ENCODE measurements at places on chromosomes 11 and 22.

DNA sequence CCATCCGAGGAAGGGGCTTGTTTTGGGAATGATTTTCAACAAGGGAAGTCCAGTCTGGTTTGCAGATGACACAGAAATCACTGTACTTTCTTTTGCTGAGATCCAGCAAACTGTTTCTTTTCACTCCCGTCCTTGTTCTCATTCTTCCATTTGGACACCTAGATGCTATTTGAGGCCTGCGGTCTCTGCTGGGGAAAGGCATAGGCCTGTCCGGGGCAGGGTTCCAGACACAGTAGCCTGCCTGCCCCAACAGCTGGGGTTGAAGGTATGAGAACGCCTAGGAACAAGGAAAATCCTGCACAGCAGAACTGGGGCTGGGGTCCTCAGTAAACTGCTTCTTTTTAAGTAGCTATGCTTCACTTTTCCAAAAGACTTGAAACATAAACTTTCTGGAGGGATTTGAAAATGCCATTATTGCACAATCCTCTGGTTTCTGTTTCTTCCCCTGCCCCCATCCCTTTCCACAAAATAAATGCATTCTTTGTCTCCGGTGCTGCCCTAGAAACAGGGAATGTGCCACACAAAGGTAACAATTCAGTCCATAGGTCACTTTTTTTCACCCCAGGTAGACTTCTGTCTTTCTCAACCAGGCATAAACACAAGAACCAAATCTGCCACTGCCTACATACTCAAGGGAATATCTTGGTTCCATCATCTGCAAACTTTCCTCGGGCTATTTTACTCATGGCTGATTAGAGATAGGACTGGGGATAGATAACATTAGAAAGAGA lies 174.8 kb upstream of the MTMR2 start:
- no peak for DNase-seq

DNA sequence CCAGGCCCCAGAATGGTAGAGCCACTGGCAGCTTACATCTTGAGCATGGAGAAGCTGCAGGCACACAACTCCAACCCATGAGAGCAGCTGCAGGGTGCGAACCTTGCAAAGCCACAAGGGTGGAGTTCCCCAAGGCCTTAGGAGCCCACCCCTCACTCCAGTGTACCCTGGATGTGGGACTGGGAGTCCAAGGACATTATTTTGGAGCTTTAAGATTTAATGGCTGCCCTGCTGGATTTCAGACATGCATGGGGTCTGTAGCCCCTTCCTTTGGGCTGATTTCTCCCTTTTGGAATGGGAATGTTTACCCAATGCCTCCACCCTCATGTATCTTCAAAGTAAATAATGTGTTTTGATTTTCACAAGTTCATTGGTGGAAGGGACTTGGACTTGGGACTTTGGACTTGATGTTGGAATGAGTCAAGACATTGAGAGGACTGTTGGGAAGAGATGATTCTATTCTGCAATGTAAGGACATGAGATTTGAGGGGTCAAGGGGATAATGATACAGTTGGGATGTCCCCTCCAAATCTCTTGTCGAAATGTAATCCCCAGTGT lies 1.1 kb upstream of the KRTAP5-7 start:
- no peak for DNase-seq

DNA sequence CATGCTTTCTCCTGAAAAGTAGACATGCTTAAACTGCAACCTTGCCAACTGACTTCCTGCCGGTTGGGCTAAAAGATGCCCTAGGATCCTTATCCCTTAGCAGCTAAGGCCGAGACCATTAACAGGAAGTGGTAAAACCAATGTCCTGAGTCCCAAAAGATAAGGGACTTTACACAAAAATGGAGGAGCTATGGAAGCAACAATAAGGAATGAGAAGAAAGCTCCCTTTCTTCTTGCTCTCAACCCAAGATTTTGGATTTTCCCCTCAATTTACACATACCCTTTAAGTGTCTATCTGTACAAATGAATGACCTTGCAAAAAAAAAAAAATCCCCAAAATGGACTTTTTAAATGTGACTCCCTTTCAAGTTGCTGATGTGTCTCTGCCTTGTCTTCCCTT lies 11.1 kb downstream of the MRPL17 start:
- DNase-seq: no peak

DNA sequence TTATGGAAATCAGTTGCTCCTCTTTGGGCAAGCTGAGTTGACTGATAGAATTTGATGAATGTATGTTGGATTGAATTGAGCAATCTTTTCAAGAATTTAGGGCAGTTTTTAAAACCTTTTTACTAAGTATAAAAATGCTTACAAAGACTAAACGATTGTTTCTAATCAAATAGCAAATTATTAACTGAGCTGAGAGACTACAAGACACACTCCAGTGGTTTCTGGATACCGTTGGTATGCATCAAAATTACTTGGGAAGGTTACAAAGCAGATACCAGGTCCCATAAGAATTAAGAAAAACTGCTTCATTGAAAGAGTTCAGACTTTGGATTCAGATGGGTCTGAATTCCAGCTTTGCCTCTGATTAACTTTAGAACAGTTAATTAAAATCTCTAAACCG lies 721.4 kb downstream of the FAM181B start:
- DNase-seq: no peak

DNA sequence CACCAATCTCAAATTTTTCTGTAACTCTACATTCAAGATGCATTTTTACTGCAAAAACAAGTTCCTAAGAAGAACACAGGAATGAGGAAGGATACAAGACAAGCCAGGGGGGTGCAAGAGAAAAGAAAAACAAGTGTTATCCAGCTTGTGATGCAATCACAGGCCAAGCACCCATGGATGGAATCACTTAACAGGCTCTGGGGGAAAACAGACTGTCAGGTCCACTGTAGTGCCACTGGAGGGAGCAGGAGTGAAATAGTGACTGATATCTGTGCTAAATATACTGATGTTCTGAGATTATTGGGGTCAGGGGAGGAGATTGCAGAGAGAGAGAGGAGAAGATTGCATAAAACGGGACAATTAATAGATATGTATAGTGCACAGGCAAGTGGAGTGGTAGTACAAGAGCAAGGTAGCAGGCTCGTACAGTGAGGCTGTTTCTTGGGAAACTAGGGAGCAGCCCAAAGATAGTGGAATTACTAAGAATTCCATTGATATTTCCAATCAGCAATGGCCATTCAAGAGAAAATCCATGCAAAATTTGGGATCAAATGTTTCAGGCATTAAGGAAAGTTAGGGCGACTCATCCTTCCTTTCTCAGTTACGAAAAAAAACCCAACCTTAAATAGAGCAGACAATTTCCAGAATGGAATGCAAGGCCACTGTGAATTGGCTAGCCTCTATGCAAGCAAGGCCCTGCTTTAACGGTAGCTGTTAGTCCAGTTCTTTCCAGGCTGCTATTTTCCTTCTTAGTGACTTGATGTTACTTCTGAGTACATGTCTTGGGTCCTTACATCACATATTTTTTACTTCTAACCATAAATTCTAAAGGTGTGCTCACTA lies 52.2 kb upstream of the CEP126 start:
- no peak for DNase-seq

GRCh38 chr11:83159902-83160865 lies 3.3 kb downstream of the PCF11 start:
- no peak for DNase-seq

DNA sequence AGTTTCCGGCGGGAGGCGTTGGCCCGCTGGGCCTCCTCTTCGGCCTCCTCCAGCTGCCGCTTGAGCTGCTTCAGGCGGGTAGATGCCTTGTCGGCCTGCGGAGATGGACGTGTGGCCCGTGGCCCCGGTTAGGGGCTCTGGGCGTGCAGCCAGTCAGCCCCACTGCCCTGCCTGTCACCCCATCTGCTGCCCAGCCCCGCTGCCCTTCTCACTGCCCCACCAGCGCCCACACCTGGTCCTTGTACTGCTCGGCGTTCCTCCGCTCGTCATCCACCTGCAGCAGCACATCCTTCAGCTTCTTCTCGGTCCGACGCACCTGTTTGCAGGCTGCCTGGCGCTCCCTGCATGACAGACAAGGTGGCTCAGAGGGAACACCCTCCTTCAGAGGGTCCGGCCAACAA lies 31.2 kb downstream of the APOL1 start:
- DNase-seq: no peak
